ENCODE measurements at places on chromosomes 5 and 9.

DNA sequence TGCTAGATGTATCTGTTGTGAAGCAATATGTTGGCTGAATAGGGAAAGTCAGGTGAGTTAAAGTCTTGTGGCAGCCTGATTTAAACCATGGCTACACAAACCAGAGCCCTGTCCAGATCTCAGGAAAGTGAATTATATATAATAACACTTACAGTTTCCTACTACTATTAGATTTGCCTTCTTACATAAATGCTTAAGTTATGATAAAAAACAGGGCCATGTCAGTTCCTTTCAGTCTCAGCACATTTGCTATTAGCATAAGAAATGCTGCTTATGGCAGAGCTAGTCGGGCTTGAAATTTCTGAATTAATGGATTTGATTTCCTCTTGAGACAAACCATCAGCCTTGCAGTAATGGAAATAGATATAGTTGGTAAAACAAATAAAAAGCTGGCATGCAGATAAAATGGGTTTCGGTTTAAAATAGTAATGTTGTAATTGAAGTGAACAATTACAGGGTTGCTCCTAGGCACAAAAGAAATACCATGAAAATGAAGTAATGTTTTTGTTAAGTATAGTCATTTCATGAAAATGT lies 664.2 kb upstream of the ZNF608 start:
- DNase-seq, result no peak

DNA sequence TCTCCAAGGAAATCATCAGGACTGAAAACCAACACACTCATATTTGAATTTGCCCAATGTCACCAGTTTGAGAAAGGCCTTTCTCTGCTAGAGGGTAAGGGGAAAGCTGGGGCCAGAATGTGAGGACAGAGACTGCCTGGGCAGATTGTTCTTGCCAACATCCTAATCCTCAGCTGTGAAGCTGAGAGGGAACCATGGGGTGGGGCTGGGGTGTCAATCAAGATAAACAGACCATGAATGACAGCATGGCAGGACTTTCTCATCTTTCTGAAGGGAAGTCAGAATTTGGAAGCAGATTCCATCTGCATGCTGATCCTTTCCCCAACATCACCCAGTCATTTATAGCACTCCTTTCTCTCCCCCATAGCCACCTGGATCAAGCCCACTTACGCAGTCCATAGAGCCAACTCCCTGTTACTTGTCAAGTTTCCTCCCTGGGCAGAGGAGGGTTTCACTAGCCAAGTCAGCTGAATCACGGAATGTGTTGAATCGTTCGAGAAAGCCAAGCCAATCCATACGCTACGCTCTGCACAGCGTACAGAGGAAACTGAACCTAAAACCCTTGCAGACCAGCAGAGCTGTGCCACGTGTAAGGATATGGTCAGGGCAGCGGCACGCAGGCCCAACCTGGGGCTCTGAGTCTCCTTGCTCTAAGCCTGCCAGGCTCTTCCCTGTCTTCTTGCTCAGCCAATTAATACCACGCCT lies 14.9 kb downstream of the GLDC start:
- no peak for DNase-seq

GRCh38 chr9:34771007-34771406 lies 61.1 kb upstream of the CCL21 start:
- DNase-seq, result no peak

GRCh38 chr5:164097749-164098148 lies 592.3 kb downstream of the MAT2B start:
- no peak for DNase-seq

DNA sequence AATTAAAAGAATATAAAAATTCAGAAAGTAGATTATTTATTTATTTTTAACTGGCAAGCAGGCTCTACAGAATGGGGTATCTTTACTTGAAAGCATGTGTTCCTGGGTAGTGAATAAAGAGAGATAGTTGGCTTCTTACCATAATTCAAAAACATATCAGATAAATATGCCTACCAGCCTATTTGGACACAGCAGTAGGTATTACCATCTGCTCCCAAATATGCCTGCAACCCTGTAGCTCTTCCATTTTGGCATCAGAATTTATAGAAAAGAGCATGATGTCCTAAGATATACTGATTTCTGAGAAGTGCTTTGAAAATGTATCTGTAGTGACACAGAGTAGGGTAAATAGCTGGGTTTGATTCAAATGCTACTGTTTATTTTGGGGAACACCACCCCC lies 1300.5 kb upstream of the DMAC1 start:
- no peak for DNase-seq
